ENCODE measurements at places on chromosomes 16 and 17.

DNA sequence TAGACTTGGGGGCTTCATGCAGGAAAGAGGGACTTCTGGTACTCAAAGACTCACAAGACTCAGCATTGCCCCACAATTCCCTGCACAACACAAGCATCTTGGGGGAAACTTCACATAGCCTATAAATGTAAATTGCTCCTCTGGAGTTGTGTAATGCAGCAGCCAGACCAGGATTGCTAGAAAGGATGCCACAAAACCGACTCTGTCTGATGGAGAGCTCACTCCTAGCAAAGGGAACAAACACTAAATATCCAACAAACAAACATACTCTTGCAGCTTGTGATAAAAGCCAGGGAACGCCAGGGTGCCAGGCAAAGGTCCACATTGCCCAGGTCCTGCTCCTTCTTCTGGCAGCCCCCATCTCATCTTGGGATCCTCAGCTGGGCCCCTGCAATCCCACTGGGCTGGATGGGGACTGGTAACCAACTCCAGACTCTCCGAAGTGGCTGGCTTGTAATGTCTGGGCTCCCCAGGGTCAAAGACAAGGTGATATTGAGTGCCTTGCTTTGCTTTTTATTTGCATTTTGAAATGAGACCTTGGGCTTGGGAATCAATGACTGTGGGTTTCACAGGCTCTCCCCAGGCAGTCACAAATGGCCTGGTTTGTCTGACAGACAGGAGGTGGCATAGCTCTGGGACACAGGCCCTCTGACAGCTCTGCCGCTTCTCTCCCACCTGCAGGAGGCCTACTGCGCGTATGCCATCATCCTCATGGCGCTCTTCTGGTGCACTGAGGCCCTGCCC, 15.3 kb downstream of the SLC13A2 start:
- DNase-seq = no peak

GRCh38 chr16:49487746-49488145, 114.1 kb downstream of the C16orf78 start:
- DNase-seq = no peak

GRCh38 chr17:80429356-80430275, 14.6 kb downstream of the ENDOV start:
- no peak for DNase-seq

GRCh38 chr16:48999508-48999907, 282.1 kb downstream of the CBLN1 start:
- no peak for DNase-seq

DNA sequence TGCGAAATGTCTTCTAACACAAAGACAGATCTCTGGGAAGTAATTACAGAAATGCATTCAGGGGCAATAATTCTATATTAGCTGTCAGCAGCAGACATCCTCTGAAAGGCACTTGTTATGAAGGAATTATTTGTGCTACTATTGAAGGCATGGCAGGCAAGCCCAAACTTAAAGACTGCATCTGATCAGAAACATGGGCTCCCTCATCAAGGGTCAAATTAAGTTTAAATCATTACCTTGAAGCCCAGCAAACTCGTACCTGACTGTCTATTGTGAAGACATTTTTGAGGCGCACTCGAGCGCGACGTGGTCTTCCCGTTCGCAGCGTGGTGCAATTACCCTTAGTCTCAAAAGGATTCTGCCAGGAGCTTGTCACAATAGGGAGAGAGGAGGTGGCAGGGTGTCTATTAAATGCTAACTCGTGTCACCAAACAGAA, 110.6 kb downstream of the ZNF423 start:
- DNase-seq = no peak

DNA sequence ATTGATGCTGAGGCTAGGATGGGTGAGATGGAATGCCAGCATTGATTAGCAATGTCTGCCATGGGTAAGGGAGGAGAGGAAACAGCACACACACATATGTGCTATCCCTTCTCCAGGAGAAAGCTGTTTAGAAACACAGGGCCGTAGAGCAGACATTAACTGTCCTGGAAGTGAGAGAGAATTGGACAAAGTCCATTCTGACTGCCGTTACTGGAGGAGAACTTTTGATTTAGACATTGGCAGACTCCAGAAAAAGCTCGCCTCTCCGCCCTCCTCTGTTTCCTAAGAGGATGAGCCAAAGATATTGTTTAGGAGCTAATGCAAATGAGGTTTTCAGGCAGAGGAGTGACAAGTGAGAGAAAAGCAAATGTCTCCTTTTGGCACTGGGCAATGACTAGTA, 237.0 kb downstream of the HAPSTR1 start:
- no peak for DNase-seq

DNA sequence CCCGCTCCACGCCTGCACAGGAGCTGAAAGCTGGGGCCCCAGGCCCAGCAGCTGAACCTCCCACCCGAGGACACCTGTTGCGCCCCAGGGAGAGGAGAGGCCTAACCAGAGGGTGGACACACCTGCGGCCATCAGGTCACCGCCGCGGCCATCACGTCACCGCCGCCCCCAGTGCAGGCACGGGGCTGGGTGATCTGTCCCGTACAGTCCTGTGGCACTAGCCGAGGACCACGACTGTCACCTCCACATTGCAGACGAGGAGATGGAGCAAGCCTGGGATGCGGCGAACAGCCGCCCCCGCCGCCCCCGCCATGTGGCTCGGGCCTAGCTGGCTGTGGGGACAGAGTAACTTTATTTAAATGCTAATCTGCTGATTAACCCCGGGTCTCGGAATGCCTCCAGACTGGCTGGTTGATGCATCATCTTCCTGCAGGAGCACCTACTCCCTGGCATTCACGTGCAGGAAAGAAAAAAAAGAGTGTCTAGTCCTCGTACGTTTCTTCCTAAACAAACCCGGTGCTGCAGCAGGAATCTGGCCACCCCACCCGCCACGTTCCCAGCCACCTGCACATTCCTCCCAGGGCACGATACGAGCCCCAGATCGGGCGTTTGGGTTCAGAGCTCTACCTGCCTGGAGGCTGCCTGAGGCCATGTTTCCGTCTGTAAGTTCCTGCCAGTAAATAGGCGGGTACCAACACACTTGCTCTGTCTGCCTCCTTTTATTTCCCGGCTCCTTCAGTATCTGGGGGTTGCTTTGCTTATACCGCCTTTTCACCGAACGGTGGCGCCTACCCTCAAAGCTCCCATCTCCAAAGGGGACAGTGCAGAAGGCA, 29.9 kb downstream of the PIEZO1 start:
- DNase-seq = no peak

DNA sequence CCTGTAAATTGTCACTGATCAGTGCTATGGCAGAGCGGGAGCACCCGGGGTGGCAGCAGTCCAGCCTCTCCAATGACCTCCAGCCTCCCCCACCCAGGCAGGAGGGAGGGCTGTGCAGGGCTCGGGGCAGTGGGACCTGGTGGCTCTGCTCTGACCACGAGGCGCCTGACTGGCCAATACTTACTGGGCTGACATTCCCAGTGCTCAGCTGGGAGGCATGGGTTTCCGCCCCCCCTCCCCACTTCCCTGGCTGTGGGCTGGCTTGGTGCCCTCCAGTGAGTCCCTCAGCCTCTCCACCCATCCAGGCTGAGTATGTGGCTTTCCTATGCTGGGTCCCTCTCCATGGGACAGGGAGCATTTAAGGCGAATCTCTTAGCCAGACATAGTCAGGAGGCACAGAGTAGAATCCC, 2.7 kb downstream of the SOCS3 start:
- no peak for DNase-seq

- no peak for DNase-seq
Observed at GRCh38 chr16:54589326-54589725, 302.7 kb upstream of the IRX3 start.

- DNase-seq = no peak
Observed at GRCh38 chr16:22325598-22326368, 28.6 kb downstream of the POLR3E start.

GRCh38 chr16:88761830-88762229, 23.2 kb downstream of the PIEZO1 start:
- DNase-seq = no peak

DNA sequence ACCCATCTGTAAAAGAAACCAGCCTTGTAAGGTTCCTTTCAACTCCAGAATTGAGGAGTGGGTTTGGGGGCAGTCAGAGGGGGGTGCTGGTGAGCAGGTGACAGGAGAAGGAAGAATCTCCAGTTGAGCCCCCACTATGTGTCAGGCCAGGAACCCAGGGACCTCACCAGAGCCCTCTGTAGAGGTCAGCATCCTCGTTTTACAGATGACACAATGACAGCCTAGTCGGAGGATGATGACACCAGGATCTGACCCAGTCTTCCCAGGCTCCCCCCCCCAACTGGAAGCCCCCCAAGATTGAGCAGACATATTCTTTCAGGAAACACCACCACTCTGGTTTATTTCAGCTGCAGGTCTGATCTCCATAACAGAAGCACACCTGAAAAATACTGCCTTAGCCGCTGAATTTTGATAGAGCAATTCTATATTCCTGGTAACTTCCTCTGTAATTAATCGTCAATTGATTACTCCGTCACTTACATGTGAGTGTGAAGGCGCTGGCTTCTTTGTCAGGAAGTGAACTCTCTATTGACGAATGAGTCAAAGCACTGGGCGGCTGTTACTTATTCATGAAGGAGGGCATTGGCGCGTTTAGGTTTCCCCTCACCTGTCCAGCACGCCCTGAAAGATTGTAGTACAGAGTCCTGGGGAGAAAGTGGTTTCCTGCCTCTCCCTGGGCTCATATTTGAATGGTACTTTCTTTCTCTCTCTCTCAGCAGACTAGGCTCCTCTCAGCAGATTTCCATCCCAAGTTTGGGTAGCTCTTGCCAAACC, 21.2 kb downstream of the SOCS3 start:
- DNase-seq = no peak

GRCh38 chr17:77194179-77194578, 53.4 kb downstream of the SEC14L1 start:
- DNase-seq = no peak

DNA sequence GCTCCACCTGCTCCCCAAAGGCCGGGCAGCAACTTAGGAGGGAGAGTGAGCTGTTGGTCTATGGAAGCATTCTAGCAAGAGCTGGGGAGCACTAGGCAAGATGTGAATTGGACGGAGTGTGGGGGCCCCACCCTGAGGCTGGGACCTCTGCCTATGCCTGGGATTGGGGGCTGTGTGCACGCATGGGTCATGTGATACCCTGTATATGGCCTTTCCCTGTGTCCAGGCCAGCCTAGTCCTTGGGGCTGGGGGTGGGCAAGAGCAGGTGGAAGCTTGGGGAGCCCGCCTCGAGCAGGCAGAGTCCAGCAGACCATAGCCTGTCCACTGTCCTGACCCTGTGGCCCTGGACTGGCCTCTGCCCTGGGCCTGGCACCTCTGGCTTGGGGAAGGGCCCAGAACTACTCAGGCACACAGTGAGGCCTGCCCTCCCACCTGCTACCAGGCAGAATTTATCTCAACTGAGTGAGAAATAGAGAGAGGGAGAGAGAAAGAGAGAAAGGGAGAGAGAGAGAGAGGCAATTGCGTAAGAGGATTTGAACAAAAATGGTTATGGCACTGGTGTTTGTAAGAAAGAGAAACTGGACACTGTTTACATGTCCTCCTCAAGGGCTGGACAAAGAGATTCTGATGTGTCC, 19.1 kb downstream of the PDP2 start:
- DNase-seq = no peak

- no peak for DNase-seq
Observed at GRCh38 chr17:8421571-8421970, 14.1 kb upstream of the NDEL1 start.

DNA sequence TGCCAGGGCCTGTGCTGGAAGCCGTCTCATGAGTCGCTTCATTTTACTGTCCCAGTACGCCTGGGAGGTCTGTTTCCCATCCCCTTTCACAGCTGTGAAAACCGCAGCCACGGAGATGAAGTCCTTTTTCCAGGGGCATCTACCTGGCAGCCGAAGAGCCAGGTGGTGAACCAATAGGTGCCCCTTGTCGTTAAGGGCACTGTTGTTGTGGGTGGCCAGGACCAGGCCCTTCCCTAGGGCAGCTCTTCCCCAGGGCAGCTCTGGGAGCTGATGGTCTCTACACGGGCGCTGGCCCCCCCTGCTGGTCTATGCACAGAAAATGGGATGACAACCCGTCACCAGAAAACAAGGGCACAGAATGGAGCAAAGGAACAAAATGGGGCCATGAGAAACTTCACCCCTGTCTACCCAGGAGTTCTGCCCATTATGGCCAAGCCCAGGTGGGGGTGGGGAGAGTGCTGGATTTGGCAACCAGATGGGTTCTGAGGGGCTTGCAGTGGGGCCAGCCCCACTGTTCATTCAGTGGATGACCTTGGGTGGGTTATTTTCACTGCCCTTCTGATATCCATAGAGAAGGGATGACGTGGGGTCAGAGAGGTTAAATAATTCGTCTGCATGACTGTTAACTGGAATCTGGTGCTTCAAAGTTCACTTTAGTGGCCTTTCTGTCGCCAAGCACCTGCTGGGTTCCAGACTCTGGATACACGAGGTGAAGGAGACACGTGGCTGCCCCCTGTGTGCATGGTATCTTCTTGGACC, 11.5 kb downstream of the RMI2 start:
- peak; percentile 66 for DNase-seq

DNA sequence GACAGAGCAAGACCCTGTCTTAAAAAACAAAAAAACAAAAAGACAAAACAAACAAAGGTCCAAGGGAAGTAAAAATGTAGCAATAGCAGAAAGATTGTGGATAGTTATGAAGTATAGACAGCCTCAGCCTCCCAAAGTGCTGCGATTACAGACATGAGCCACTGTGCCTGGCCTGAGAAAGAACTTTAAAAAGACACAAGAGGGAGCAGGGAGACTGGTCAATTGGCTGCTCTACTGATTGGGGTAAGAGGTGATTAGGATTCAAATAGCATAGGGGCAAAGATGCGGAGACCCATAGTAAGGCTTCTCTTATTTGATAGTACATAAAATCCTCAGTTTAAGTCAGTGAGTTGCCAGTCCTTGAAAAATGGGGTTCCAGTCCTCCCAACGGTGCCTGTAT, 518.2 kb upstream of the GOT2 start:
- DNase-seq = no peak

- DNase-seq = peak; percentile 62
Observed at GRCh38 chr16:48607056-48607825, 2.7 kb downstream of the N4BP1 start.
